CD4-positive, alpha-beta T cell treated with Interleukin-4 for 4 hours (primary cell): ENCODE measurements at places on chromosomes 3 and 15.

- DNase-seq = no peak
These were observed 25.7 kb upstream of the ANO10 start for GRCh38 chr3:43647331-43648166.

DNA sequence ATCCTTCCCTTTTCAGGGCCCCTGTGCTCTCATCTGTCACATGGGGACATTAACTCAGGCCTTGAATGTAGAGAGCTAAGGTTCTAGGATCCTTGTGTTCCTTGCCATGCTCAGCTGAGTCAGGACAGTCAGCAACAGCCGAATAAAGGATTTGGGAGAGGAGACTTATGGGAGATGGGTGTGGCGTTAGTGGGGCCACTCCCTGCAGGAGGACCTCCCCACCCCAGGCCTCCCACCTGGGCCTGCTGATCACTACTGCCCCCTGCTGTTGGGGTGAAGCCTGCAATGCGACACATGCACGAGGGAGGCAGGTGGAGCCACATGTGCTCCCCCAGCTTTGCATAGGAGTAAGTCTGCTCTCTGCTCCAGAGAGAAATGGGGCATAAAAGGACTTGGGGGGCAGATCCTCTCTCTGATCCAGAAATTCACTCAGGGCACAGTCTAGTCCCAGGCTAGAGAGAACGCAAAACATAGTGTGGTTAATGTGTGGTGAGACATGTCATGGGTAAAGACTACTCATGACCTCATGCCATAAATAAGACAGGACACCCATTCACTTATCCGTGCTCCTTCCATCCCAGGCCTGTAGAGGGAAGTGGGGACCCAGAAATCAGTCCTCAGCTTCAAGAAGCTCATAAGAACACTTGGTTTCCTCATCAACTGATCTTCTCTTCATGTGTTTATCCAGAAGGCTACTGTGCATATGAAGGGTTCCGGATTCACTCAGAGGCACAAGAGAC, 19.4 kb downstream of the RBP1 start:
- no peak for DNase-seq

DNA sequence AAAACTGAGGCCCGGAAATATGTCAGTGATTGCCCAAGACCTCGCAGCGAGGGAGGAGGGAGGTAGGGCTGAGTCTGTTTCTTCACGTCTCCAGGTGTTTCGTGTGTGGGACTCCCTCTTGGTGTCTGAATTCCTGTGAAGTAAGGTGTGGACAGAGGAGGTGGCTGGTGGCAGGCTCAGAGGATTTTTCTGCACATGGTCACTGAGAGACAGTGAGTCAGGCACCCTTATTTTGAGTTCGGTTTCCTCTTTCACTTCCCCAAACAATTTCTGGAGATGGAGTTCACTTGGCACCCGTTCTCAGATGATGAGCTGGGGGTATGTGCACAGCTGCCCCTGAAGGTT, 46.3 kb upstream of the VPS8 start:
- peak; percentile 13 for DNase-seq

- DNase-seq = peak; percentile 14
These were observed 337.2 kb upstream of the DNAJC19 start for GRCh38 chr3:181326637-181327223.
